ENCODE measurements at places on chromosomes 2 and 18. TPM values are rescaled to one million over a fixed set of nuclear protein-coding genes. Genes with fewer than 3 reads are reported as not detected.

- no peaks in the 10 kb centered on the region for H3K27me3 ChIP-seq
- no peak for DNase-seq
- H3K4me1 ChIP-seq, result no peaks in the 10 kb centered on the region
- H3K36me3 ChIP-seq, result no peaks in the 10 kb centered on the region
- H3K27ac ChIP-seq, result no peak overlapping the region
These were observed 236.8 kb upstream of the ATP5MC3 start for GRCh38 chr2:175418224-175418835.

GRCh38 chr2:236608188-236608525 is 38.5 kb downstream of the ACKR3 start:
- H3K36me3 ChIP-seq, result no peaks in the 10 kb centered on the region
- no peaks in the 10 kb centered on the region for H3K27me3 ChIP-seq
- no peak for DNase-seq
- no peak overlapping the region for H3K27ac ChIP-seq

DNA sequence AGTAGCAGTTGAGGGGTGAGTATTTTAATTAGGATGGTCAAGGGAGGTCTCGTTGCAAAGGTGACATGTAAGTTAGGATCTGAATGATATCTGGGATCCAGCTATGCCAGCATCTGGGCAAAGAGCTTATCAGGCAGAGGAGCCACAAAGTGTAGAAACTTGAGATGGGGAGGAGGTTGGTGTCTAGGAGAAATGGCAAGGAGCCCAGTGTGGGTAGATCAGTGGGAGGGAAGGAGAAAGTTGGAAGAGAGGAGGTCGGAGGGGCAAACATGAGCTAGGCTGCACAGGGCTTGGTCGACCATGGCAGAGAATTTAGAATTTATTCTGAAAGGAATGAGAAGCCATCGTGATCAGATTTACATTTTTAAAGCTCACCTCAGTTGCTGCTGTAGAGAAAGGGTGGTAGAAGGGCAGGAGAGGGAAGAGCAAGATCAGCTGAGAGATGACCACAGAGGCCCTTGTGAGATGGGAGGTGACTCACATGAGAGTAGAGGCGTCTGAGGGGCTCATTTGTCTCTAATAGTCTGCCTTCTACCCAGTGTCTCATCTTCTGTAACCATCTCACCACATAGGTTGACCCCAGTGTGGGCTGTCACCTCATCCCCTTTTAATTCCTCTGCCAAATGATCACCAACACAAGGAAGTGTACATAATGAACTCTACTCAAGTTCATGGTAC is 170.0 kb downstream of the ETAA1 start:
- no peak for DNase-seq
- no peaks in the 10 kb centered on the region for H3K36me3 ChIP-seq
- H3K27ac ChIP-seq, result no peak overlapping the region
- H3K27me3 ChIP-seq, result no peaks in the 10 kb centered on the region
- H3K4me3 ChIP-seq, result no peak overlapping the region
- no peaks in the 10 kb centered on the region for H3K4me1 ChIP-seq

DNA sequence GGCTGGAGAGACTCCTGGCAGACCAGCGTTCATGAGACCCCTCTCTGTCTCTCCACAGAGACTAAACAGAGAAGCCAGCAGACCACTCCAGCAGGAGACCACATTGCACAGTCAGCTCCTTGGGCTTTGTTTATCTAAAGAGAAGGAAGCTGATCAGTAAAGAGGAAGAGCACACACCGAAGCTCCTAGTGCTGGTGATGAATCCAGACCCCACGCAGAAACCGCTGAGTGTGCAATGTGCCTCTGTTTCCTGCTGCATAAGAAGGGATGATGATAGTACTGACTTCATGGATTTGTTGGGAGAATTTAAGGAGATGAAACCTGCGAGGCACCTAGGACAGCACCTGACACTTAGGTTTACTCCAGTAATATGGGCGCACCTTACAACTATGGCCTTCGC is 544.1 kb upstream of the ID2 start:
- peak overlapping the region; percentile 21 for H3K27ac ChIP-seq
- no peaks in the 10 kb centered on the region for H3K27me3 ChIP-seq
- H3K4me3 ChIP-seq, result no peak overlapping the region
- no peak for DNase-seq
- no peaks in the 10 kb centered on the region for H3K36me3 ChIP-seq

DNA sequence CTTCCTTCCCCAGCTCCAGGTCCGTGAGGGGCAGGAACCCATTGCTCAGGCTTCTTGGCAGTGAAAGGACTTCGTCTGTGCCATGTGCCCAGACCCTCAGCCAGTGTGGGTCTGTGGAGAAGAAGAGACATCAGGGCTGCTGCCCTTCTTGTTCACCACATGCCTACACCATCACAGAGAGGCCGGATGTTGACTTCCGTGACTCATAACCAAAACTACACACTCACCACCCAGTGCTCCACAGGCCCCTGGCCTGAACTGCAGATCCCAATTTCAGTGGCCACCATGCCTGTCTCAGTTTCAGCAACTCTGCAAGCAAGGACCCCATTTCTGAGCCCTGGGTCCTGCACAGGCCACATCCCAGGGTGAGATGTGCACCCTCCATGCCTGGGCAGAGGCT is 332.6 kb upstream of the SALL3 start:
- no peak overlapping the region for H3K27ac ChIP-seq
- no peak overlapping the region for H3K4me3 ChIP-seq
- H3K36me3 ChIP-seq, result no peaks in the 10 kb centered on the region
- H3K4me1 ChIP-seq, result no peaks in the 10 kb centered on the region

DNA sequence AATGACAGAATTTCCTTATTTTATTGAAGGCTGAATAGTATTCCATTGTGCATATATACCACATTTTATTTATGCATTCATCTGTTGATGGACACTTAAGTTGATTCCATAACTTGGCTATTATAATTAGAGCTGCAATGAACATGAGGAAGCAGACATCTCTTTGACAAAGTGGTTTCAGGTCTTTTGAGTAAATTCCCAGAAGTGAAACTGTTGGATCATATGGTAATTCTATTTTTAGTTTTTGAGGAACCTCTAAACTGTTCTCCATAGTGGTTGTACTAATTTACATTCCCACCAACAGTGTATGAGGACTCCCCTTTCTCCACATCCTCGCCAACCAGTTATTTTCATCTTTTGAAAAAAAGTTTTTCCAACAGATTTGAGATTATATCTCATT is 77.5 kb downstream of the TMEM200C start:
- no peak for DNase-seq
- no peaks in the 10 kb centered on the region for H3K27me3 ChIP-seq
- no peak overlapping the region for H3K27ac ChIP-seq
- H3K4me3 ChIP-seq, result no peak overlapping the region

DNA sequence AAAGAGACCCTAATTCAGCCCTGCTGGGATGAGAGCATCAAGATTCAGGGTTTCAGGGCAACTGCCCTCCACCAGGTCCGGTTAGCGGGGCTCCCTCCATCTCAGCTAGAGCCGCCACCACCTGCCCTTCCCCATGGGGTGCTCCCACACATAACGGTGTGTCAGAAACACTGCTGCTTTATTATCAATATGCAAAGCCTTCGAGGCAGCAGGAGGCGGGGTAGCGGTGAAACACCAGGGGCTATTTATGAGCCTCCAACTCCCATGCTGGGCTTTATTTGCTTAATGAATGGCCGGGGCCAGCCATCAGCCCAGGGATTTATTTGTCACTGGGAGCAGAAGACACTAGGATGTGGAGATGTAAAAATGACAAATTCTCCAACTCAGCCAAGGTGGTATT is 109.8 kb downstream of the GALNT14 start:
- no peak overlapping the region for H3K27ac ChIP-seq
- H3K4me3 ChIP-seq, result no peak overlapping the region
- H3K36me3 ChIP-seq, result no peaks in the 10 kb centered on the region
- H3K27me3 ChIP-seq, result no peaks in the 10 kb centered on the region
- H3K4me1 ChIP-seq, result no peaks in the 10 kb centered on the region

DNA sequence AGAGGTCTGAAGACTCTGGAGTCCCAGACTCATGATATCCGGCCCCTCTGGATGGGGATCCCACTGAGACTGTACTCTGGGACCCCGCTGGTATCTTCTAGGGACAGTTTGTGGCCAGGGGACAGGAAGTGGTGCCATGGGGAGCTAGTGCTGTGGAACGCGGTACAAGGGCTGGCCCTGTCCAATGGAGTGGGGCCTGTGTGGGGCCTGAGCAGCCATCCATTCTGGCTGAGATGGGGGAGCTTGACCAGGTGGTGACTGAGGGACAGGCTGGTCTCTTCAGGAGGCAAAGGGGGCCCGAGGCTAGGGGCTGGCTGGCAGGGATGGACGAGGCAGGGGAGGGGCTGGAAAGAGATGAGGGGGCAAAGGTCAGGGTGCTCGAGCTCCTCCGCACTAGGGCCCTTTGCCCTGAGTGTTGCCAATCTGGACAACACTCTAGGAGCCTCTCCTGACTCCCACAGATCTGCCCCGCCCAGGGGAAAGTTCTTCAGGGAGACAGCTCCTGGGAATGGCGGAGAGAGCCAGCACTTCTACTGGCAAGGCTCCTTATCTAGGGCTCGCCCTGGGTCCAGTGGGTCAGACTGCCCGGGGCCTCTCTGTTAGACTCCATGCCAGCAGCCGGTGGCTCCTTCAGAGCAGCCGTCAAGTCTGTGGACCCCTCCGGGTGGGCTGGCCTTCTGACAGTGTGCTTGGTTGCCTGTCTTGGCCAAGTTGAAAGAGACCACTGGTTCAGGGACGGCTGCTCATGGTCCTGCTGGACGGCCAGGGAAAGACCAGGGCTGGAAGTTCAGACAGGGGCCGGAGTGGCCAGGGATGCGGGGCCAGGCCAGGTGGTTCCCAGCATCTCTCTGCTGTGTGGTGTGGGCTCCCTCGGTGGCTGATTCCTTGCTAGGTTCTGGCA is 12.3 kb downstream of the MALL start:
- peaks cover 9% of the 10 kb centered on the region for H3K4me1 ChIP-seq
- no peak overlapping the region for H3K4me3 ChIP-seq
- no peaks in the 10 kb centered on the region for H3K36me3 ChIP-seq

DNA sequence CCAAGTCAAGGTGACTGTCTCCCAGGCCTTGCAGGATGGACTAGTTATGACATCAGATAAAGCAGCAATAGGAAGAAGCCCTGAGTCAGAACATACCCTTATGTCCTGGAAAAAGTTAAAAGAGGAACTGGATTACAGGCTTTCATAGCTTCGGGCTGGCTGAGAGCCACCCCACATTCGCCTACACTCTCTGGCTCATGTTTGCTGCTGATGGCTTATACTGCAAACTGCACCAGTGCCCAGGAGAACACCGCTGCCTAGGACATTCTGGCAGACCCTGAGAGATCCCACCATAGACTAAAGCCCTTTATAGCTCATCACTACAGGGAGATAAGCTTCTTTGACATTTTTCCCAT is 20.3 kb downstream of the SLC8A1 start:
- no peak for DNase-seq
- H3K4me1 ChIP-seq, result no peaks in the 10 kb centered on the region
- H3K4me3 ChIP-seq, result no peak overlapping the region
- no peaks in the 10 kb centered on the region for H3K27me3 ChIP-seq

GRCh38 chr2:235170016-235170415 is 218.2 kb downstream of the SH3BP4 start:
- no peak for DNase-seq
- no peaks in the 10 kb centered on the region for H3K4me1 ChIP-seq
- no peak overlapping the region for H3K4me3 ChIP-seq
- no peaks in the 10 kb centered on the region for H3K27me3 ChIP-seq
- no peaks in the 10 kb centered on the region for H3K36me3 ChIP-seq

DNA sequence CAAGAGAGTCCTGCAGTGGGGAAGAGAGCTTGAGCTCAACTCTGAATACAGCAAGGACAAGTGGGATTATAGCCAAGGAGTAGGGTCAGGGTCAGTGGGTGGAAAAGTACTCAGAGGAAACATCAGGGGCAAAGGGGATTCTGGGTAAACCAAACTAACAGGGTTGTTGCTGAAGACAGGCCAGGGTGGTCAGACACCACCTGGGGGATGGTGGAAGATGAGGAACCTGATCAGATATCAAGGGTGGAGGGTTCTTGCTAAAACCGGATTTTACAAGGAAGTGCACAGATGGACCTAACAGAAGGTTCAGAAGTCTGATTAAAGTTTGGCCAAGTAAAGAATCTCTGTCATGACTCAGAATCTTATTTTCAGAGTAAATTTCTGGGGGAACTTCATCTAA is 16.5 kb downstream of the OSBPL1A start:
- no peaks in the 10 kb centered on the region for H3K36me3 ChIP-seq
- no peaks in the 10 kb centered on the region for H3K27me3 ChIP-seq
- no peaks in the 10 kb centered on the region for H3K4me1 ChIP-seq
- no peak for DNase-seq
- H3K27ac ChIP-seq, result no peak overlapping the region

DNA sequence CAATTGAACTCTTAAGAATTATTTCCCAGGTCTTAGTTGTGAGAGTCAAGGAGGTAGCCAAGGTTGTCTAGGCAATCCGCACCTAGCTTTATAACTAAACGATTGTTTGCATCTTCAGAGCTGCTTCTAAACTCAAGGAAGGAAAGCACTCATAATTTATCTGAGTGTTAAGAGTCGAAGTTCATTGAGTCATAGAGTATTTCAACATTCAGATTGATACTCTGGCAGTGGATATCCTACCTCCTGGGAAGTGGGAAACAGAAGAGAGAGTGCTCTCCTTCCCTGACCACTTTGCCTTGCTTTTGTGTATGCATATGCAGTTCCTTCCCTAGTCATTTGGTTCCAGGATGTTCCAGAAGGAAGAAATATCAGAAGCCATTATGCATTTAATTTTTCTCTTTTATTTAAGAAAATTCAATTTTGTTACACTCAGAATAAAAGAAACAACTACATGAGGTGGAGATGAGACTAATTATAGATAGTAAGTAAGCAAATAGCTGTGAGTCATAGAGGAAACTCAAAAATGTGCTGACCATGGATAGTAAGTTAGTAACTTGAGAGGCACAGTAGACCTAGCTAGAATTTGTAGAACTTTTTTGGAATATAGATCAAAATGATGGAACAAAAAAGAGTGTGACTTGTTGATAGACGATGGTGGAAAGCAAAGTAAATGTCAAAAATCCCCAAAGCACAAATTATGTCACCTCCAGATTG is 35.4 kb upstream of the FSHR start:
- H3K27ac ChIP-seq, result no peak overlapping the region
- H3K4me1 ChIP-seq, result no peaks in the 10 kb centered on the region
- DNase-seq, result no peak
- H3K36me3 ChIP-seq, result no peaks in the 10 kb centered on the region
- no peak overlapping the region for H3K4me3 ChIP-seq

- no peak overlapping the region for H3K4me3 ChIP-seq
- no peaks in the 10 kb centered on the region for H3K4me1 ChIP-seq
- H3K36me3 ChIP-seq, result no peaks in the 10 kb centered on the region
- no peak for DNase-seq
These were observed 42.2 kb downstream of the THNSL2 start for GRCh38 chr2:88212251-88212790.

GRCh38 chr18:77765468-77765867 is 515.8 kb downstream of the GALR1 start:
- H3K4me1 ChIP-seq, result no peaks in the 10 kb centered on the region
- no peak overlapping the region for H3K27ac ChIP-seq
- DNase-seq, result no peak
- no peaks in the 10 kb centered on the region for H3K27me3 ChIP-seq
- no peak overlapping the region for H3K4me3 ChIP-seq
- H3K36me3 ChIP-seq, result no peaks in the 10 kb centered on the region

DNA sequence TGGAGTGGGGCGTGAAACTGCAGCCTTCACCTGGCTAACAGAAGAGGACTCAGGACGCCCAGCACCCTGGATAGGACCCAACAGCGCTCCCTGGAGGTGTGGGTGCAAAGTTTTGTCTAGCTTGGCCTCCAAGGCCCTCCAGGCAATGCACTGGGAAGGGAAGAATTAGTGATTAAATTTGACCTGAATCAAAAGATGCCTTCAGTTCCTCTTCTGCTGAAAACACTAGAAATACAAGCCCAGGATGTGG is 779 bp upstream of the TRIB2 start:
- peak; percentile 78 for DNase-seq
- H3K4me3 ChIP-seq, result peak overlapping the region; percentile 84
- H3K4me1 ChIP-seq, result no peaks in the 10 kb centered on the region
- H3K36me3 ChIP-seq, result no peaks in the 10 kb centered on the region

The CABLES1 gene
- total RNA-seq, result 28.7 TPM

The TMEM247 gene
- total RNA-seq, result not detected

The CCT4 gene
- total RNA-seq, result 119 TPM

The CD8B gene
- 3.5 TPM for total RNA-seq

The NT5C1B gene
- not detected for total RNA-seq
